ENCODE measurements at places on chromosomes 3 and 15.

DNA sequence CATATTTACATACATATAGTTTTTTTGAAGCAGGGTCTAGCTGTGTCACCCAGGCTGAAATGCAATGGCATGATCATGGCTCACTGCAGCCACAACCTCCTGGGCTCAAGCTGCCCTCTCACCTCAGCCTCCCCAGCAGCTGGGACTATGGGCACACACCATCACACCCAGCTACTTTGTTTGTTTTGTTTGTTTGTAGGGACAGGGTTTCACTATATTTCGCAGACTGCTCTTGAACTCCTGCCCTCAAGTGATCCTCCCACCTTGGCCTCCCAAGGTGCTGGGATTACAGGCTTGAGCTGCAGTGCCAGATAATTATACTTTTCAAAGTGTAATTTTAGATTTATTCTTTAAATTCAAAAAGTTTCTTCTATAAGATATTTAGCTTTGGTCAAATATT, 10.2 kb downstream of the GTF2A2 start:
- no peak for DNase-seq

GRCh38 chr3:98567666-98568270, 25.6 kb downstream of the CPOX start:
- no peak for DNase-seq

- no peak for DNase-seq
These were observed 348.6 kb downstream of the NLGN1 start for GRCh38 chr3:173745952-173746682.

DNA sequence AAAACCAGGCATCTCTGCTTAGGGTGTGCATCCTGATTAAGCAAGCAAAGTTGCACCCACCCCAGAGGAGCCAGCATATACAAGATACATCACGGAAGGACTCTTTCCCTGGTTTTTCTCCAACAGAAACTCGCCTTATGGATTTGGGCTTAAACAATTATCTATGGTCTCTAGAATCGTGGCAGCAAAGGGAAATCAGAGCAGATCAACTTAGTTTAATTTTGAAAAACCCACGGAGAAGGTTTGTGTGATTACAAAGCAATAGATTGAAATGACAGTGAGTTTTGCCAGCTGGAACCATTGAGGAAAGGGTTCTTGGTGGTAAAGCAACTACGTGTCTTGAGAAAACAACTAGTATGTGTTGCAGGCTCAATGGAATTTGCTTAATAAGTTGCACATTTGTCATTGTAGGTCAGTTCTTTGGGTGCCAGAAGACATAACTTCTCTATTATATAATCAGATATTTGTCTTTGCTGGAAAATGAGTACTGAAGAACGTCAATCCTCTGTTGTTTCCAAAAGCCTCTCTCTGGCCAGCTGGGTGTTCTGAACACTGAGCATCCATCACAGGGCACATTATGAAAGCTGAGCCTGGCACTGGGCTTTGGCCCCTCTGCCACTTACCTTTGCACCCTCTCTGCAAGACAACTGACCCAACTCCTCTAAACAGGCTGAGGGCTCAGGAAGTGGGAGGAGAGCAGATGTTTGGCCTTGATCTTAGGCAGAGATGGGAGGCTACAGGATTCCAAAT, 75.7 kb upstream of the FBN1 start:
- DNase-seq = no peak

GRCh38 chr15:39286706-39287105, 294.2 kb upstream of the THBS1 start:
- DNase-seq = no peak

GRCh38 chr15:71043373-71043772, 71.9 kb upstream of the THSD4 start:
- DNase-seq = no peak

DNA sequence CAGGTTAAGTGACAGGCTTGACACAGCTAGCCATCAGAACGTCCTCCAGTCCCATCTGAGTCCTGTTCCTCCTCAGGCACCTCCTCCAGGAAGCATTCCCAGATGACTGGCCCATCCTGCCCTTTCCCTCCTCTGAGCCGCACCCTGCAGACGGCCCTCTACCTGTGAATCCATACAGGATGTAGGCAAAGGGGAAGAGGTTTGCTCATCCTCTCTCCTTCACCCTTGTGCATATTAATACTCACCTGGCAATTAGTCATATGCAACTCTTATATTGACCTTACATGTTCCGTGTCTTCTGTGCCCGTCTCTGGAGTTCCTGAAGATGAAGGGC, 61.9 kb downstream of the SMAD3 start:
- no peak for DNase-seq

DNA sequence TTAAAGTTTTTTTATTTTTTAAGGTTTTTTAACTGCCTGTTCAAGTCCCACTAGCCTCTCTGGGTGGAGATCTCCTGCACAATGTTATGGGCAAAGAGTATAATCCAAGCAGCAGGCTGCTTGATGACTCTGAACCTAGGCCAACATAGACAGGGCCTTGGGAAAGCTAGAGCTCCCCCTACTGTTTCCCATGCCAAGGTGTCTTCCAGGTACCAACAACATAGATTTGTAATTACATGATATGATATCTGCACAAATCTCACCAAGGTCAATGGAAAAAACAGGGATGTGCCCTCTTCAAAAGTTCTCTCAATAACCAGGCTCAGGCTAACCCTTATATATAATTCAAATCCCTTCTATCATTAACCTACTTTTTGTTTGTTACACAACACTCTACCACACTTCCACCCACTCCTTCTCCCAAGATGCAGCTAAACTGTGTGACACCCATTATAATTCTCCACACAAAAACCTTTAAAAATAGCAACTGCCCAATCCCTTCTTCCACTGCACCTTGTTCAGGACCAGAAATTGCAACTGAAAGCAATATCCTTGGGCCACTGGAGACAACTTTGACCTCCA, 43.8 kb downstream of the RBM15B start:
- peak; percentile 31 for DNase-seq

GRCh38 chr15:72369964-72370363, 5.8 kb downstream of the HEXA start:
- no peak for DNase-seq

GRCh38 chr15:93253681-93254080, 164.7 kb upstream of the RGMA start:
- no peak for DNase-seq

DNA sequence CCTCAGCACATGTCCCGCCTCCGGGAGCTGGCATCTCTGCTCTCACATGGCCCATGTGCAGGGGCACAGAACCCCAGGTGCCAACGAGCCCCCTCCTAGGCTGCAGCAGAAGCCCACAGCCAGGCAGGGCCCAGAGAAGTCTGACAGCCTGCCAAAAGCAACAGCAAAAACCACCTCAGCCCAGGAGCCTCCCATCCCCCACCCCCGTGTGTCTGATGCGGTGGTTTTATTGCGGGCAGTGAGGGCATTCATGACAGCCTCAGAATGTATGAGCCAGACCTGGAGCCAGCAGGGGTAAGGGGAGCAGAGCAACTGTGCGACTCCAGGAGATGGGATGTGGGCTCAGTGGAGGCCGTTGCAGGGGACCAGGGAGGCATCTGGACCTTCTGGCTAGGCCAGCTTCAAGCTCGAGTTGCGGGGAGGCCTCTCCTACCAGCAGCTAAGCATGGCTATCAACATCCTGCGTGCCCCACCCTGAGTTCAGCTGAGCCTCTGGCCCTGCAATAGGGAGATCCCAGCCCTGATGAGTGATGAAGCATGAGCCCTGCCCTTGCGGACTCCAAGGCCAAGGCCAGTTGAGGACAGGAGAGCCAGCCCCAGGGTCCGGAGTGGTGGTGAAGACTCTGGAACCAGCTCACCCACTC, 52.5 kb downstream of the CYP11A1 start:
- DNase-seq = peak; percentile 38

GRCh38 chr3:188471723-188472122, 317.8 kb downstream of the LPP start:
- no peak for DNase-seq

DNA sequence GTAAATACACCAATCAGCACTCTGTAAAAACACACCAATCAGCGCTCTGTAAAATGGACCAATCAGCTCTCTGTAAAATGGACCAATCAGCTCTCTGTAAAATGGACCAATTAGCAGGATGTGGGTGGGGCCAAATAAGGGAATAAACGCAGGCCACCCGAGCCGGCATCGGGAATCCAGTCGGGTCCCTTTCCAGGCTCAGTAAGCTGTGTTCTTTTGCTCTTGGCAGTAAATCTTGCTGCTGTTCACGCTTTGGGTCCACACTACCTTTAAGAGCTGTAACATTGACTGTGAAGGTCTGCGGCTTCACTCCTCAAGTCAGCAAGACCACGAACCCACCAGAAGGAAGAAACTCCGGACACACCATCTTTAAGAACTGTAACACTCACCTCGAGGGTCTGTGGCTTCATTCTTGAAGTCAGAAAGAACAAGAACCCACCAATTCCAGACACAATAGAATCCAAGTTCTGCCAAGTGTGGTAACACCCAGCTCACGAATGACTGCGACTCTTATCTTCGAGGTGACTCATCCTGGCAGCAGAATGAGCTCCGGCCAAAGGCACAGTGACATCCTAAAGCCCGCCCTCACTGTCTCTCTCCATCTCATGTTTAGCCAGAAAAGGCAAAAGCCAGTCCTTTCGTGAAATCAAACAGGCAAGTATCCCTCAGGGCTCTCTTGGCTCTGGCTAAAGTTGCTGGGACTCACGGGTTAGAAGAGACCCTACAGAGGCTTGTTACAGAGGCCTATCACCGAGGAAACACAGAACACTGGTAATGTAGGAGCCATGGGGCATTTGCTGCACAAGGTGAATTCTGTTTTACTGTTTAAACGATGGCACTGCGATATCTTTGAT, 155.2 kb downstream of the FAM43A start:
- DNase-seq = no peak

DNA sequence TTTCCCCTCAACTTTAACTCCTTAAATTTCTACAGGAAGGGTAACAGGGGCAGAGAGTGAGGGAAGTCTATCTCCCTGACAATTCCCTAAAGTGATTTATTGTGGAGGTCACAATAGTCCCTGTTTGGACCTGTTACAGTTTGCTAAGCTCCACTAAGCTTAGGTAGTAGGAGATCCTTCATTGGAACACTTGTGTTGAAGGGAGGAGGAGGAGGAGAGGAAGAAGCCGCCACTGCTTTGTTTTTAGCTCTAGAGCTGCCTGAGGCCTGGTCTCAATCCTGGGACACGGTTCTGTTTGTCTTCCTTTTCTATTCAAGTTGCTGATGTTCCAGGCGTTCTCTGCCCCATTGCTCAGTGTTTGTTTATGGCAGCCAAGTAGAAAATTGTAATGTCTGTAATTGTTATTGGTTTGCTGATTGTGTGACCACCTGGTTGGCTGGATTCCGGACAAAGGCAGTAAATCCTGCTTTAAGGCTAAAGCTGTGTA, 48.4 kb downstream of the HES1 start:
- DNase-seq = no peak

DNA sequence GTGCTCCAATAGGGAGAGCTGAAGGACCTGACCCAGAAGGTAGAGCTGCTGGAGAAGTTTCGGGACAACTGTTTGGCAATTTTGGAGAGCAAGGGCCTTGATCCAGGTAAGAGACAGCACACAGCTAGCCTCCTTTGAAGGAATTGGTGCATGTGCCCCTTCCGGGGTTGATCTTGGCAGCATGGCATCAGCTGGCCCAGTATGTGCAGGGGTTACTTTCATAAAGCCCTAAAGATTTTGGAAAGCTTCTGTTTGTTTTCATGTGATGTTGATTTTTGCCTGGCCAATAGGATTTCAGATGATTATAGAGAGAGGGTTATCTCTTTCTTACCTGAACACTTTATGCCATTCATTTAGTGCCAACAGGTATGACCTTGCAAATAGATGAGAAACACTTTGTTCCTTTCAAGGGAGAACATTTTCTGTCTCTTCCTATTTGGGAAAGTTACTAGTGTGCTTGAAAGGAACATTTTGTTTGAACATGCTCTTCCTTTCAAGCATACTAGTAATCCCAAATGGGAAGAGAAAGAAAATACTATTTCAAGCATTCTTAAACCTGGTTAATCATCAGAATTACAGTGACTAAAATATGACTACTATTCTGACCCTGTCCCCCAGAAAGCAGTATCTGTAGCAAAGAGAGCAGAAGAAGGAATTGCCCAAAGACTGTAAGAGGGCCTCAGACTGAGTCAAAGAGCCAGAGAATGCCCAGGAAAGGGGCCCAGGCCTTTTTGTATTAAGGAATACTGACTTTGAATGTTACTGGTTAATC, 7.5 kb downstream of the KNSTRN start:
- DNase-seq = no peak

GRCh38 chr3:165505657-165506056, 309.5 kb upstream of the SLITRK3 start:
- DNase-seq = no peak

- no peak for DNase-seq
These were observed 279.4 kb upstream of the TLE3 start for GRCh38 chr15:70376929-70377691.

GRCh38 chr3:81302045-81302444, 459.4 kb downstream of the GBE1 start:
- DNase-seq = no peak

DNA sequence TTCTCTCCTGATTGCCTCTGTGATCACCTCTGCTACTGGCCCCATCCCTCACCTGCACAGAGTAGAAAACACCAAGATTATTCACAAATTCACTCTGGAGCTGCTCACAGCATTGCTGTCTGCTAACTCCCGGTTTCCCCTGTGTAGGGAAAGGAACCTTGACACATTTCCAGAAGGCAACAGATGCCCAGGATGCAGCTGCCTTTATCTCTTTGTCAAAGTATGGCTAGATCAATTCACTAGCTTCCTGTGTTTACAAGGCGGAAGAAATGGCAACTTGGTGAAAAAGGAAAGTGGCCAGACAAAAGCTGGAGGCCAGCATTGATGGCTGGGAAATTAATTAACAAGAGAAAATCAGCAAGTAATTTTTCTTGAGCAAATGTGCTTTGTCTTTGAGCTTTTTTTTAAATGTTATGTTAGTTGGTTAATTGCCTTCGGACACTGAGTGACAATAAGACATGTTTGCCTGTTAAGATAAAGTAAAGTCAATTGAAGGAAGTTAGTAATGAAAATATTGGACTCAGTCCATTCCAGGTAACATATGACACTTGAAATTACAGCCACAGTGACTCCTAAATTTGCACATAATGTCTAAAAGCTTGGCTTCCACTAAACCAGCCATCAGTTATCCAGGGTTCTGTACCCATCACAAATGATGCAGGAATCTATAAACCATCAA, 394.6 kb upstream of the IL12A start:
- DNase-seq = no peak

DNA sequence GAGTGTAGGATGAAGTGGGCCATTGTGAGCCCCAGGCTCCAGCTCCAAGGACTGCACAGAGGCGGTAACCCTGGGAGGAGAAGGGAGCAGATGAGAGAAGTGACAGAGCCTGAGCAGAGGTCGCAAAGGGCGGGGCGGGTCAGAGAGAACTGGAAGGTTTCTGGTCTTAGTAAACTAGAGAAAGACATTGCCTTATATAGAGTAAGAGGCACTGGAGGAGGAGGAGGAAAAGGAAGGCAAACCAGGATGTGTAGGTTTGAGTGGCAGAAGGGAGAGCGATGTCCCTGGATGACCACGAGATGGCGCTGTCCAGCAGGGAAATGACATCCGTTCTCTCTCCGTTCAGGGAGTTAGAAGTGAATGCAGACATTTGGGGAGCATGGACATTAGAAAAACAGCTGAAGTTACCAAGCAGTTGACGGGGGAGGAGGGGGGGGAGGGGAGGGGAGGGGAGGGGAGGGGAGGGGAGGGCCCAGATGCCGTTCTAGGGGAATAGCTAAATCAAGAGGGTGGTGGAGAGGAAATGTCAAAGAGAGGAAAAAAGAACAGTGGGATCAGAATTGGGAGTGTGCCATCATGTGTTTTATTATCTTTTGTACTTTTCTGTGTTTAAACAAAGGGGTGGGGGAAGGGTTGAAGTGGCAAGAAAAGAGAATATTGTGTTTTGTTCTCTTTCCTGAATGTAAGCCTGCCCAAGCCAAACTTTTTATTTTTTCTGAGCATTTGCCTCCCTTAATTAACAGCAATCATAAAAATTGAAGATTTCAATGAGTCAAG, 48.8 kb downstream of the STARD5 start:
- DNase-seq = peak; percentile 83

All from activated CD8-positive, alpha-beta memory T cell treated with anti-CD3 and anti-CD28 coated beads, Interleukin-2, amount 50 U/mL, for 4 hours (primary cell).